Natural killer cell treated with Interleukin-12 subunit alpha and Interleukin-12 subunit beta and Interleukin-15 and Interleukin-18, amount 100 ng/mL, for 72 hours (primary cell): ENCODE measurements at places on chromosomes 6 and 20. TPM values are rescaled to one million over a fixed set of nuclear protein-coding genes. Genes with fewer than 3 reads are reported as not detected.

DNA sequence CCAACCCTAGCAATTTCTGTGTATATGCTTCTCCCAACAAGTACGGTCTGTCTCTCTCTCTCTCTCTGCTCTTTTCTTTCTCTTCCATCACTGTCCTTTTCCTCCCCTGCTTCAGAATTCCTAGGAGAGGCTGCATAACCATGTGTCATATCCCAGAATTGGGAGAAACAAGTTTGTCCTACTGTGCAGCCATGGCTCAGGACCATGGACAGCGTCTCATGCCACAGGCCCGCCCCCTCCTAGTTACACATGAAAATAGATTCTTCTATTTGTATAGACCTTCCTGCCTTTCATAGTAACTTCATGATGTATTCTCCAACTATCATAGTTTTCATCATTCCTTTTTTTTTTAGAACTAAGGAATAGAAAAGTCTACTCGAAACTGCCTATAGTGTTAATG lies 98.0 kb downstream of the FNDC1 start:
- no peak for DNase-seq

DNA sequence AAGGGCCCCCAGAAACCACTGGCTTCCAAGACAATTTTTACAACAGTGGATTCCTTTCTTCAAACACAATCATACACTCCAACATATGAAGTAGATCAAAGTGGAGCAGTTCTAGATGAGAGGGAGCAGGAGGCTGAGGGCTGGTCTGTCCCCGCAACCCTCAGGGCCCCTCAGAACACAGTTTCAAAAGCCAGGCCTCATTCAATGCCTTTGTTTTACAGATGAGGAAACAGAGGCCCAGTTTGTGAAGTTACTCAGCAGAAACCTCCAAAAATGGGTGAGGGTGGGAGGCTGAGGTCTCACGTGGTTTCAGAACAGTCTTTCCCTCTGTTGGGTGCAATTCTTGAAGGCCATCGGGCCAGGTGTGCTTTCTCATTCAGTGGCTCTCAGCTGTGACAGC lies 134.9 kb downstream of the SCML4 start:
- no peak for DNase-seq

GRCh38 chr20:47007826-47008655 lies 113.4 kb downstream of the EYA2 start:
- no peak for DNase-seq

The RIPPLY2 gene
- total RNA-seq = not detected

The IYD gene
- not detected for total RNA-seq

DNA sequence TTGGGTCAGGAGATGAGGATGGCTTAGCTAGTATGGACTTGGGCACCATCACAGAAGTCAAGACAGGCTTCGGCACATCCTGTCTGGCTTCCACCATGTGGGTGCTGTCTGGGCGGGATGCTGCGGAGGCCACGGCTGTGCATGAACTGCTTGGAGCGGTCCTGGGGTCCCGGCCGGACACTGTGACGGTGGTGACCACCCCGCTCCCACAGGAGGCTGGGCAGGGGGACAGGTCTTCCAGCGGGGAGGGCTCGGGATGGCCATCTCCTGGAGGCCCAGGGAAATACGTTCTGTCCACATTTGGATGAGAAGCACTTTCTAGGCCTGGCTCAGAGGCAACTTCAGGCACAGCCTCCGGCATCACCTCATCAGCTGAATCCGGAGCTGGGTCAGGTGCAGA lies 32.1 kb upstream of the TCFL5 start:
- no peak for DNase-seq

DNA sequence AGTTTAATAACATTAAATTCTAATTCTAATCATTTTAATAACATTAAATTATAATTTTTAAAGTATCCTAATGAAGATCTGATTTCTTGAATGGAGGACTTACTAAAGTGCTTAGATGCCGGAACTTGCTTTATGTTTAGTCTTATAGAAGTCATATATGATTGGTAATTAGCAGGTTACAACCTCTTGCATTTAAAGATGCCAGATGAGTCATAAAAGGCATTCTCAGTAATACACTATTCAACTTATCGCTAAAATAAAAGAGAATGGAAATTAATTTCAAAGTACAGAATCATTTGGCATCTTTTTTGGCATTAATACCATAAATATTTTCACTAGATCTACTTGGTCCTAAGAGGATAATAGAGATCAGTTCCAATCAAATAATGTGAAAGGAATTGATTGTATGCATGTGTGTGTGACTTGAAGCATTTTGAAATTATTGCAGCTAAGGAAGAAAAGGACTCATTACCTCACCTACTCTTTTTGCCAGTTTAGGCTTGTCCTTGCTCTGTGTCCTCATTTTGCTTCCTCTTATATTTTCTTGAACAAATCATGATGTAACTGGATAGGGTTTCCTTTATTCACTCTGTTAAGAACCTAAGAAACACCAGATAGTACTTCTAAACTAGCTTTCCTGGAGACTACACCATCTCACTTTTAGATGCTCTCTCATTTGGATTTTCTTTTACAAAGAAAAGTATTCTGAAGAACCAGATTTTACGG lies 2.7 kb downstream of the COL21A1 start:
- no peak for DNase-seq

The LPIN3 gene
- 0.21 TPM for total RNA-seq

- peak; percentile 71 for DNase-seq
These were observed 24.7 kb upstream of the CCN6 start for GRCh38 chr6:112029045-112029822.

The FKBP1C gene
- total RNA-seq = 1.9 TPM

The CLVS2 gene
- not detected for total RNA-seq

DNA sequence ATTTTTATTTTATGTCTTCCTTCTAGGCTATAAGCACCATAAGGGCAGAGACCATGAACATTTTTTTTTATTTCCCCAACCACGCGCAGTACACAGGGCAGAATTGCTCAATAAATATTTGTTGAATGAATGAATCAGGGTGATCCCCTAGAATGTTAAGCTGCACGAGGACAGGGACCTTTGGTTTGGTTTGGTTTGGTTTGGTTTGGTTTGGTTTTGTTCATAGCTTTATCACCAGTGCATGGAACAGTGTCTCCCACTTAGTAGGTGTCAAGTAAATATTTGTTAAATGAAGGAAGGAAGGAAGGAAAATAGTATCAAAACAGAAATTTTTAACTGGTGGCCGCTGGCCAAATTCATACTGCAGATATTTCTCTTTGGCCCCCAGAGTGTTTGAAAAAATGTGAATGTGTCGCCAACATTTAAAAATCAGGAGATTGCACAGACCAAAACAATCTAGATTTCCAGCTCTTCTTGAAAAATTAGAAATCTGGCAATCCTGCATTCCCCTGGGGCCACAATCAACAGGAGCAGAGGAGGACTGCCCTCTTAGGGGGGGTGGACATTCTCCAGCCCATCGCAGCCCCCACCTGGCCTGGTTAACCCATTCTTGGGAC lies 205.3 kb downstream of the EYA2 start:
- DNase-seq = no peak

GRCh38 chr6:127162836-127163235 lies 44.4 kb downstream of the RSPO3 start:
- no peak for DNase-seq

GRCh38 chr20:57457243-57458095 lies 66.3 kb downstream of the RBM38 start:
- DNase-seq = no peak

The DEFB124 gene
- not detected for total RNA-seq

- DNase-seq = no peak
These were observed 1187.3 kb upstream of the CITED2 start for GRCh38 chr6:140561701-140562100.

- no peak for DNase-seq
These were observed 10.9 kb upstream of the GCM1 start for GRCh38 chr6:53159558-53159957.

DNA sequence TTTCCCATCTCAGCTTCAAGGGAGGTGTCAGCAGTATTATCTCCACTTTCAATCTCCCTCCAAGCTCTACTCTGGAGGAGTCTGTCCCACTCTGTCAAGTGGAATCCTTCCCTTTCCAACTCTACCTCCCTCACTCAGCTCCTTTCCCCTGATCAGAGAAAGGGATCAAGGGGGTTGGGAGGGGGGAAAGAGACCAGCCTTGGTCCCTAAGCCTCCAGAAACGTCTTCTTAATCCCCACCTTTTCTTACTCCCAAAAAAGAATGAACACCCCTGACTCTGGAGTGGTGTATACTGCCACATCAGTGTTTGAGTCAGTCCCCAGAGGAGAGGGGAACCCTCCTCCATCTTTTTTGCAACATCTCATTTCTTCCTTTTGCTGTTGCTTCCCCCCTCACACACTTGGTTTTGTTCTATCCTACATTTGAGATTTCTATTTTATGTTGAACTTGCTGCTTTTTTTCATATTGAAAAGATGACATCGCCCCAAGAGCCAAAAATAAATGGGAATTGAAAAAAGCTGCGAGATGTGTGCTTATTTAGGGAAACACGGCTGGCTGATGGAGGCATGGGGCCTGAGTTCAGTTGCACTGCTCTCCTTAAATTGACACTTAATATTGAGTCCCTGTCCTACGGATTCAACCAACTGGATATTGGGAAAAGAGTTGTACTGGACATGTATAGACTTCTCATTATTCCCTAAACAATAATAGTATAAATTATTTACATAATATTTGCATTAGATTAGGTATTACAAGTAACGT lies 4.9 kb downstream of the TUBB start:
- DNase-seq = no peak

The NR2E1 gene
- total RNA-seq = not detected

The ACSS2 gene
- total RNA-seq = 2.4 TPM

DNA sequence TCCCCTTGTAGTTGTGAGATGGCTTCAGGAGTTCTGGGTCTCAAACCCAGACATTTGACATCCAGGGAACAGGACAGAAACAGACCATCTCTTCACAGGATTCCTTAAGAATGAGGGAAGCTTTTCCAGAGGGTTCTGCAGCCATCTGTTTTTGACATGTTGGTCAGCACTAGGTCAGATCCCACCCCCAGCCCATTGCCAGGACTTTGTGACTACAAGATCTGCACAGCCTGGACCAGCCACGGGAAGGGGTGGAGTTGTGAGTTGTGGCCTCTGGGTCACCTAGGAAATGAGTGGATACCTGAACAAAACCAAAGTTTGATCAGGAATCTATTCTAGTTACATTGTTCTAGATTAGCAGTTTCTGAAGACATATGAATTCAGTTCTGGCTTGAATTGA lies 39.2 kb upstream of the SSTR4 start:
- DNase-seq = no peak

The TMC2 gene
- not detected for total RNA-seq

DNA sequence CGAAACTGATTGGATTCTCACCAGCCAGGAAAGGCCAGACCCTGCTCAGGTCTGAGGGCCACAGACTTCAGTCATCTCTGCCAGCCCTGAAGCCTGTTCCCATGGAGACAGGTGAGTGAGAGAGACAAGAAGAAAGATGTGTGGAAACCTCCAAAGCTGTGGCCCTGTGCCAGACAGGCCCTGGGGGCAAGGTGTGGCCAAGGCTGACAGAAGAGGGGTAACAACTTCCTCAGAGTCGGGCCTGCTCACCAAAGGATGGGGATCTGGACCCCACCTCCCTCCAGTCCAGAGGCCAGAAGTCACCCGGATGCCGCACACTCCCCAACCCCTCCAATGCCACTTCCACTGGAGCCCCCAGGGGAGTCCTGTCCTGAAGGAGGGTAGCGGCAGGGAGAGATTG lies 73.6 kb downstream of the MDGA1 start:
- no peak for DNase-seq

The MAPK14 gene
- 71.4 TPM for total RNA-seq

DNA sequence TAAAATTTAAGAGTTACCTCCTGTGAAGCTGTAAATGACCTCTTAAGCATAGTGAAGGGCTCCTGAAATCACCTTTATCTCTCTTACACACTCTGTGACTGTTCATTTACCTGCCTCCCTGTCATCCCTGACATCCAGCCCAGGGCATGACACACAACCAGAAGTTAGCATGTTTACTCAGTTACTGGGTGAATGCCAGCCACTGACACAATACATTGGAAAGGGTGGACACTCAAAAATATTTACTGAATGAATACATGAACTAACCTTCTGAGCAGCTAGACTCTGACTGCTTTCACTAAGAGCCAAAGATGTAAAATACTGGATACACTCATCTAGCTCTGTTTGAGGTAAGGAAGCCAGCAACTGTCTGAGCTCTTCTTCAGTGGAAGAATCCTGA lies 25.3 kb downstream of the SERAC1 start:
- no peak for DNase-seq

The LY6G6C gene
- total RNA-seq = not detected

The MCHR2 gene
- total RNA-seq = not detected

DNA sequence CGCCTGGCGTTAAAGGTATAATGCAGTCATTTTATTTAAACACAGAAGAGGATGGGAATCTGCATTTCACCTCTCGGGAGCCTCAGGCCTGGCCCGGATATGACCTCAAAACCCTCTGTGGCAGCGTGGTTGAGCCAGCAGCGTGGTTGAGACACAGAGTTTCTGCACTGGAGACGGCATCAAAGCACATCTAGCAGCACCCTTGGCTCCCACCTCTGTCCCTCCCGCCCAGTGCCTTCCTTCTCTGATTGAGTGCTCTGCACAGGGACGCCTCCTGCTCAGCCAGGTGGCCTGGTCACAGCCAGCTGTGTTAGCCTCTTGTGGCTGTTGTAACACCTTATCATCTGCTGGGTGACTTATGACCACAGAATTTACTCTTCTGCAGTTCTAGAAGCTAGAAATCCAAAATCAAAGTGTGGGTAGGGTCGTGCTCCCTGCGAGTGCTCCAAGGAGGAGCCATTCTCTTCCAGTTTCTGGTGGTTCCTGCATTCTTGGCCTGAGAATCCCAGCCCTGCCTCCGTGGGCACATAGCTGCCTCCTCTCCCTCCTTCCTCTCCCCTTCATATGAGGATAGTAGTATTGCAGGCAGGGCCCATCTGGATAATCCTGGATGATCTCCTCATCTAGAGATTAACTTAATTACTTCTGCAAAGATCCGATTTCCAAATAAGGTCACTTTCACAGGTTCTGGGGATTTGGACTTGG lies 156.7 kb downstream of the SYCP2 start:
- no peak for DNase-seq

GRCh38 chr6:165637586-165637985 lies 25.5 kb downstream of the PDE10A start:
- no peak for DNase-seq

DNA sequence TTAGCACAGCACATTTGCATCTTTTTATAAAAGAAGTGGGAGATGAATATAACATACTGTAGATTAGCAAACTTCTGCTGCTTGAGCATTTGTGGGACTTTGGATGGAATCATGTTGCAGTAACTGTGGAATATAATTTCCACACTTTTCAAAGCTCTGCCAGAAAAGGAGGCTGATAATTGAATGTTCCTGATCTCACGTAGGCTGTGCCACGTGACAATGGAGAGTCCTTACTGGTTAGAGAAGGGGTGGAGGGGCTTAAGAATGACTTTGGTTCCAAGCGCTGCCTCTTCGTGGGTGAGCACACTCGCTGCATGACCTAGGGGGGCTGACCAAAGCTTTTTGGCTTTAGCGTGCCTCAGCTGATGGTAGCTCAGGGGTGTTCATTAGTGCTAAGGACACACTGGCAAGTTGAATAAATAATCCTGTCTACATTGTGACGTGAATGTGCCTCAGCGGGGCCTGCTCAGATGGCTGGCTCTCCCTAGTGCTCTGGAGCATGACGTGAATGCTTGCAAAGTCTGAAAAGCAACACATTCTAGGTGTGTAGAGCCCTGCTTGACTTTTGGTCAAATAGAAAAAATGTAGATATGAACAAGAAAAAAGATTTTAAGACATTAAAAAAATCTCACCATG lies 15.0 kb downstream of the WRNIP1 start:
- no peak for DNase-seq

The KCNK5 gene
- 2.1 TPM for total RNA-seq
